ENCODE measurements at places on chromosomes 4 and X.

DNA sequence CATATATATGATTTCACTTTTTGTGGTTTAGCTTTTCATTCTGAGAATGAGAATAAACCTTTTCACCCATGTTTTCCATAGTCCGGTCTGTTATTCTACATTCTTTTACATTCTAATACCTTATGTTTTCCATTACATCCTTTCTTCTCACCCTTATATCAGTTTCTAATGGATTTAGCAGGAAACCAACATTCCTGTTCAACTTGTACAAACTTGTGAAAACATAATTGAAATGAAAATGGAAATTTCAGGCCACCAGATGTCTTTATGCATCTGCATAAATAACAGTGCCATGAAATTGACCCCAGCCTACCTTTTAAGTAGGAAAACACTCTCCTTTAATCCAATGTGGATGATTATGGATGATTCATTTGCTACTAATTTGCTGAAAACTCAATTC lies 494.8 kb upstream of the ZFP42 start:
- DNase-seq: no peak

DNA sequence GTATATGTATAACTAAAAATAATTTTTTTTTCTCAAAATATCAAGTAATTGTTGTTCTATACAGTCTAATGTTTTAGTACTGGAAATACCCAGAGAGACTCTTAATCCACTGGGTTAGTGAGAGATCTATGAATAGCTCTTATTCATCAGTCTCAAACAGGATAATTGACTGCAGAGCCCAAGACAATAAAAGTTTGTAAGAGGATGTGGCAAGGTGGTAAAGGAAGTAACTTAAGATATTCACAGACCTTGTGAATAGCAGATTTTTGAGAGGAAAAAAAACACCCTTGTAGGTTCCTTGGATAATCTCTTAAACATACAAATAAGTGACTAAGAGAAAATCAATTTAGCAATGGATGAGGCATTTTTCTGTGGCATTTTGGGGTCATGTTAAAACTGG lies 210.9 kb upstream of the FAM241A start:
- no peak for DNase-seq

DNA sequence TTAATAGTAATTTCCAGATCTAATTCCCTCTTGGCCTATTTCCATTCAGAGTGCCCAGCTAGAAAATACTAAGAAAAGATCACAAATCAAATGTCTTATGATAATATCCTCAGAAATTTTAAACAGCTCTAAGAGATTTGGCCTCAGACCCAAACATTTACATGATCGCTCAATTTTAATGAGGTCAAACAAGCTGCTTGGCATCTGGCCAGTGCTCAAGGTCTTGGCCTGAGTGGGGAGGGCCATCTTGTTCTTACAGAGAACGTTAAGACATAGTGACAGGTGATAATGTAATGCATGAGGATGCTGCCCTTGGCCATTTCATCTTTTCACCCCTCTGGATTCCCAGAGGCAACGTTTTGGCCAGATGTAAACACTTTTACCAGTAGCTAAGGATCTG lies 159.2 kb upstream of the SLC7A11 start:
- no peak for DNase-seq

DNA sequence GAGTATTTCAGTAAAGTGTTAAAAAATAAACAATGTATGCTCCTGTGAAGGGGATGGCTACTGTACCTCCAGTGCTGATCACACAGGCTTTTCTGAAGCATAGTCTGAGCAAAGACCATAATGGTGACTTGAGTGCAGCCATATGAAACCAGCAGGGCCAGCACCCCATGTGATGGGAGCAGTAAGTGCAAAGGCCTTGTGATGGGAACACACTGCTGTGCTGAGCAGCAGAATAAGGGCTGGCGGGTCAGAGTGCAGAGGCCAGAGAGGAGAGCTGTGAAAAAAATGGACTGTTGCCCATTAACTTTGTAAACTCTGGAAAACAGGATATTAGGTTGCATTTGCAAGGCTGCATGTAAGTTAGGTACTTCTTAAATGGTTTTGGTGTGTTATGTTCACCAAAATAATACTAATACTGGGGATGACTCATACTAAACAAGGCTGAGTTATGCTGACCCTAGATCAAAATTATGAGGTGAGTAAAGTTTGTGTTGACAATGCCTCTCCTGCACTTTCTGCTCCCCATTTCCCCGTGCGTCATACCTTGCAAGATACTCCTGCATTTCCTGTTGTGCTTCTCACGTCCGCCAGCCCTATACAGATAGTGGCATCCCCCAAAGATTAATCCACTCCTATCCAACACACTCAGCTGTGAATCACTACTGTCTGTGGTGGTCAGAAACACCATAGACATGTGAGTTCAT lies 67.0 kb upstream of the FAM9A start:
- DNase-seq: no peak

DNA sequence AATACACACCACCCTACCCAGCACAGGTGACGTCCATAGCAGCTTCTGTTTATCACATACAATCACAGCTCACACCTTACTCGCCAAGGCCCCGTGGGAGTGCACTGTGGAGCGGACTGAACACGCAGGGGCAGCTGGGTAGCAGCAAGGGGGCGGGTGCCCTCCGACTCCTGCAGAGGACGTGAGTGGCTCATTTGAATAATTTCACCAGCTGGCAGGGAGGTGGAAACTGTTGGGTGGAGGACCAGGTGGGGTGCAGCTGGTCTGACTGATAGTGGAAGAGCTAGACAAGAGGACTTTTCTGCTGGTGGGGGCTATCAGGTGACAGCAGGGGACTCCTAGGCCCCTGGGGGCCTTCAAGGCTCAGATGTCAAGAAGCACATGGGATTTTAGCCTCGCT lies 16.3 kb downstream of the MAN2B2 start:
- DNase-seq: no peak

- DNase-seq: no peak
Measured at GRCh38 chr4:159266981-159267868, 164.3 kb downstream of the RAPGEF2 start.

DNA sequence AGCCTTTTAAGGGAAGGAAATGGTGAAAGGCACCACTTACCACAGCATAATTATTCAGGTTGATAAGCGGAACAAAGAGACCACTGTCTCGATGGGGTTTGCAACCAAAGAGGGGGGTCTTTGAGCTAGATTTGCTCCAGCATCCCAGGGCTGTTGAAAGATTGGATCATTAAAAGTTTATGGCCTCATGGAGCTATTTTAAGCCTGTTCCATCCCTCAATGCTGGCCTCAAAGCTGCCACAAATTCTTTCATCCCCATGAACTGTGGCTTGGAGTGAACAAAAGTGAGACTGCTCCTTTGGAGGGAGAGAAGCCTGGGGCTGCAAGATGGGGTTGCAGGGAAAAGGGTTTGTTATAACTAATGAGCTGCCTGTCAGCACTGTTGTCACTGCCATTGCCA lies 209.8 kb downstream of the RTL9 start:
- no peak for DNase-seq

DNA sequence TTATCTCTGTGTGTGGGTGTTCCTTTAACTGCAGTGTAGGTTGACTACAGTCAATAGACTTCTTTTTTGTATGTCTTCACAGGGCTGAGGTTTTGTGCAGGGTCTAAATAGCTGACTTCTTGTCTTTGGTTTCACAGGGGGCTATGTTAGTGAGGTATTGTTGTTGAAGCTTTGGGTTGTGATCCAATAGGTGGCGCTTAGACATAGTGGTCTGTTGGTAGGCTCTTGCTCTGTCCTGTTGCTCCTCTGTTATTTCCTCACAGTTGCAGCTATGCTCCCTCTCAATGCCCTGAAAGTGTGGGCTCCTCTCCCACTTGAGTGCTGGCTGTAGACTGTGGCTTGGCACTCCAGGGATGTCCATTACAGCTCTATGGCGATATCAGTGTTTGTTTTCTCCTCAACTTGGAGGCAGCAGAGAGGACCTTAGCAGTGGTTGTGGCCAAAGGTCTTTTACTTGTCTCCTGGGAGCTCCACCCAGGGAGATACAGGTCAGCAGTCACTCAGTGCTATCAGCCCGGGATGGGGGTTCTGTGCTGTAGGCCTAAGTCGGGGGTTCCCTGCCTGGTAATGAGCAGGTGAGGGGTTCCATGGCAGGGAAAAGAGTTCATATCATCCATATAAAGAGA lies 14.0 kb downstream of the POF1B start:
- DNase-seq: no peak

DNA sequence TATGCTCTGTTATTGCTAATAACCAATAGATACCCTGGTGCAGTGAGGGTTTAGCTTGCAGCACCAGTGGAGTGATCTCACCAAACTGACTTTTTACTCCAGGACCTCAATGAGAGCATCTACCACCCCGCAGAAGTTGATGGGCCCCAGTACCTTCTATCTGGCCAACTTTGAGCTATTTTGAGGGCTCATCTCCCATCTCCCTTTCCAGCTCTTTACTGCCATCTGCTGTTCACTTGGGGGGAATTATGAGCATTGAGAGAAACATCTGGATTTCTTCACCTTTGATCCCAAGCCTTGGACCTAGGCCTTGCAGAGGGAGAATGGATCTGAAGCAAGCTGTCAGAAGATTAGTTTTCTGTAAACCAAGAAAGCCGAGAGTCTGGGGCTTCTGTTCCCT lies 143.6 kb downstream of the TMEM164 start:
- DNase-seq: peak; percentile 28

DNA sequence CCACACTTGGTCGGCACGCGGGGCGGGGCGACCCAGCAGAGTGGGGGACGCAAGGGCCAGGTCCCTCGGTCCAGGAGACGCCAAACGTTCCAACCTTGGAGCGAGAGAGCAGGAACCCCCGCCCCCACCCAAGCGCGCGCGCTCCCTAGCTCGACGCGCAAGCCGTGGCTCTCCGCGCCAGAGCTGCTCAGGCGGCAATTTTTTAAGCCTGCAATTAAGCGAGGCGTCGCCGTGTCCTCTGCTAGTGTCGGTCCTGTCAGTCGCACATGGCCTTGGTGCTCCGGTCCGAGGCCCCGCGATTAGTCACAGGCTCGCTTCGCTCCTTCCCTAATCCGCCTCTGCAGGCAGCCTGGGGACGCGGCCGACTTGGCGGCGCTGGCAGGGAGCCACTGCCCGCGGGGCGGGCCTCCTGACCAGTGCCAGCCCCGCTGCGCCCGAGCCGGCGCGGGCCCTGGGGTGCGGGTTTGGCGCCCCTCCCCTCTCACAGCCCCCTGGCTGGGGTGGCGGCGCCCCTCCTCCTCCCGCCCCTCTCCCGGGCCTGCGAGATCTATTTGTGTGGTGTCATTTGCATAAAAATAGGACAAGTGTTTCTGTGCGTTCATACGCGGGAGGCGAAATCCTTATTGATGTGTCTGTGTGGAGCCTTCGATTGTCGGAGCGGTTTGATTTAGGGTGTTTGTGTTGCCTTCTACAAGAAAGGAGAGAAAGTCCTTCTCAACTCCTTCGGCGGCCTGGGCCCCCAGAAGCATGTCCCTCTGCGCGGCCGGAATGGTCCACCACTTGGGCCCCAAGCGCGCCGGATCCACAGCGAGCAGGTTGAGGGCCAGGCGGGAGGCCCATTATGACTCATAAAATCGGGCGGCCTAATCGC lies 9.8 kb upstream of the BCOR start:
- DNase-seq: no peak

- no peak for DNase-seq
Measured at GRCh38 chrX:108261549-108262203, 170.1 kb downstream of the ATG4A start.

DNA sequence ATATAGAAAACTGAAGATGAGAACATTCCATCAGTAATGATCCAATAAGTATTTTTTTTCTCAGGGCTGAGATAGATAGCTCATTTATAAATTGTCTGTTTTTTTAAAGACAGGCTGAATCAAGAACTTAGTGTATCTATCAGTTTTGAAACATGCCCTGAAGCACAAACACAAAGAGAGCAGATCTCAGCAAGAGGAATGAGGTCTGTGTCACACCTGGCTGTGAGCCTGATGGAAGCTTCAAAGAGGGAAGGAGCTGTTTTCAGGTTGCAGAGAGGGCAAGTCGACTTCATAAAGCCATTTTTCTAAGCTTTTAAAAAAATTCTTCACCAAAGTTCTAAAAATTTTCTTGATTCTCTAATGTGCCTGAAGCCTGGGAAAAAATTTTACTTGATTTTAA lies 434.9 kb downstream of the PDGFC start:
- no peak for DNase-seq

- no peak for DNase-seq
Measured at GRCh38 chrX:74451450-74452198, 30.3 kb downstream of the SLC16A2 start.

DNA sequence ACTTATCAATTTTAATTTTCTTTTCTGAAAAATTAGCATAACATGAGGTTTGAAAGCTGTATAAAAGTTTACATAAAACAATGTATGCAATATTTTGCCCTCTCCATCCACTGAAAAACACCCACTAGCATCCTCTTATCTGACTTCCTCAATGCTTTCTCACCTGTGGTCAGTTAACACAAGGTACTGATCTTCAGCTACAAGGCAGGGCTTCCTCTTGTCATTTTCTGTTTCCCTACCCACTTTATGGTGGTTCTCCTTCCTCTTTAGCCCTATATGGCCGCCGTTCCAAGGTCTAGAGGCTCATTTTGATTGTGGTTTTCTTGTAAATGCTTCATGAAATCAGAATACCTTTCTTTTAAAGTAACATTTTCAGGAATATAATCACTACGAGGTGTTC lies 618.6 kb upstream of the CPEB2 start:
- no peak for DNase-seq

GRCh38 chr4:47106561-47106960 lies 75.2 kb downstream of the GABRB1 start:
- DNase-seq: no peak

- DNase-seq: no peak
Measured at GRCh38 chrX:145751943-145752342, 65.7 kb upstream of the SLITRK2 start.

GRCh38 chrX:132486599-132487178 lies 2.1 kb downstream of the MBNL3 start:
- DNase-seq: no peak

DNA sequence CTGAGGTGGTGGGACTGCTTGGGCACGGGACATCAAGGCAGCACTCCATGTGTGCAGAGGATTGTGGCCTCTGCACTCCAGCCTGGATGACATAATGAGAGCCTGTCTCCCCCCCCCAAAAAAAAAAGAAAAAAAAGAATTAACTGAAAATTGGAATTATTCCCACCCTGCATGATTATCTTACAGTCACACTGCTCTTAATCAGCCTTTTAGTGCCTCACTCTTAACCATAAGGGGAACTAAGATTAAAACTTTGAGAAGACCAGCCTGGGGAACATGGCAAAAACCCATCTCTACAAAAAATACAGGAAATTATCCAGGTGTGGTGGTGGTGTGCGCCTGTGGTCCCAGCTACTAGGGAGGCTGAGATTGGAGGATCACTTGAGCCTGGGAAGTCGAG lies 94.6 kb downstream of the UBE2K start:
- no peak for DNase-seq

DNA sequence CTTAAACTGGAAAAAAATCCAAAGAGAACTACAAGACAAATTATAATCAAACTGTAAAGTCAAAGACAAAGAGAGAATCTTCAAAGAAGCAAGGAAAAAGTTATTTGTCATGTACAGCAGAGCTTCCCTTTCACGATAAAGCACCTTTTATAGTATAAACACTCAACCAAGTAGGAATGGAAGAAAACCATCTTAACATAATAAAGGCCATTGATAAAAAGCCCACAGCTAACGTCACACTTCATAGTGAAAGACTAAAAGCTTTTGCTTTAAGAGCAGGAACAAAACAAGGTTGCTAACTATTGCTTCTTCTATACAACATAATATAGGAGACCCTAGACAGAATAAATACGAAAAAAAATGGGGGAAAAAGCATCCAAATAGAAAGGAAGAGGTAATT lies 595.7 kb upstream of the POU3F4 start:
- DNase-seq: no peak

- no peak for DNase-seq
Measured at GRCh38 chr4:177923888-177924287, 481.7 kb upstream of the AGA start.
